Fibroblast of the conjunctiva (primary cell): ENCODE measurements at places on chromosomes 1 and 21.

- DNase-seq: no peak
These were observed 17.3 kb downstream of the PI4KB start for GRCh38 chr1:151309811-151310323.

DNA sequence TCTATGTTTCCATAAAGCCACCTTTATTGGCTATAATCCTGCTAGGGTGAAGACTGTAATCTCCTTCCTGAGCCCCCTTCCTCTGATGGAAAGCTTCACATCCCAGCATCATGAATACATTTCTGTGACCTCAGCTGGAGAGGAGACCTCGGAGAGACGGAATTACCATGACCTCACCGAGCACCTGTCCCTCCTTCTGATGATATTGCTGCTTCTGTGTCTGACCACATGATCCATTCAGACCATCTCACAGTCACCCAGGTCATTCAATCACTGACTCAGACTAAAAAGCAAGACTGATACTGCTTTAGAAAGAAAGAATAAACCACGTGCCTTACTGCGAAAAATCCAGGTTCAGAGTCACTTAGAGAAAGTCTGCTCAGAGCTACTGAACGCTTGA, 8.8 kb downstream of the KCND3 start:
- no peak for DNase-seq

DNA sequence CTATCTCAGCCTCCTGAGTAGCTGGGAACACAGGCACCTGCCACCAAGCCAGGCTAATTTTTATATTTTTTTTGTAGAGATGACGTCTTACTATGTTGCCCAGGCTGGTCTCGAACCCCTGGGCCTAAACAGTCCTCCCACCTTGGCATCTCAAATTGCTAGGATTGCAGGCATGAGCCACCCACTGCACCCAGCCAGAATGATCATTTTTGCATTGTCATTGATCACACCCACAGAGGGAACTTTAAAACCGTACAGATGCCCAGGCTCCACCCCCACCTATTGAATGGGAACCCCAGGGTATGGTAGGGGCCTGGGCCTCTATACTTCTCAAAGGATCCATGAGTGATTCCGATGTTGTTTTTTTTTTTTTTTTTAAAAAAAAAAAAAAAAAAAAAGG, 36.7 kb downstream of the ETNK2 start:
- DNase-seq: no peak

GRCh38 chr1:161117759-161118581, at the start of the genes NIT1 and PFDN2:
Gene NIT1, plus strand, starts transcription at chr1:161118105. Its CDS starts 72 bp downstream, at chr1:161118177.
Gene PFDN2, minus strand, starts transcription at chr1:161118037. Its CDS starts 11 bp downstream, at chr1:161118026.
- DNase-seq: peak; percentile 71

DNA sequence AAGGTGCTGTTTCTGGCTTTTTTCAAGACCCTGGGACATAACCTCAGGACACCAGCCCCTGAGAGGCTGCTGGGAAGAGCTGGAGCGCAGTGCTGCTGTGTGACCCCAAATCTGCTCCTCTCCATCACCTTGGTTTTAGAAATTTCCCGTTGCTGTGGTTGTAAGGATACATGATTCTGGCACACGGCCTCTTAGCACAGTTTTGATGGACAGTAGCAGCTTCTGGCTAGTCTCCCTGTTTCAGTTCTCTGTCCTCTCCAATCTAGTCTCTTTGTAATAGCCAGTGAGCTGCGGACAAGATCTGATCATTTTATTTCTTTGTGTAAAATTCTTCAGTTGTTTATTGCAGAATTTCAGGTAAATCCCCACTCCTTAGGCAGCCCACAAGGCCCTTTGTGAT, 3.1 kb downstream of the CLIC6 start:
- no peak for DNase-seq

GRCh38 chr21:15839026-15839425, 109.2 kb downstream of the USP25 start:
- DNase-seq: no peak

GRCh38 chr21:25637851-25638659, 1.0 kb upstream of the JAM2 start:
- DNase-seq: no peak

GRCh38 chr1:161952607-161953172, 71.0 kb downstream of the OLFML2B start:
- no peak for DNase-seq

GRCh38 chr1:184493987-184494388, 107.2 kb downstream of the C1orf21 start:
- no peak for DNase-seq

DNA sequence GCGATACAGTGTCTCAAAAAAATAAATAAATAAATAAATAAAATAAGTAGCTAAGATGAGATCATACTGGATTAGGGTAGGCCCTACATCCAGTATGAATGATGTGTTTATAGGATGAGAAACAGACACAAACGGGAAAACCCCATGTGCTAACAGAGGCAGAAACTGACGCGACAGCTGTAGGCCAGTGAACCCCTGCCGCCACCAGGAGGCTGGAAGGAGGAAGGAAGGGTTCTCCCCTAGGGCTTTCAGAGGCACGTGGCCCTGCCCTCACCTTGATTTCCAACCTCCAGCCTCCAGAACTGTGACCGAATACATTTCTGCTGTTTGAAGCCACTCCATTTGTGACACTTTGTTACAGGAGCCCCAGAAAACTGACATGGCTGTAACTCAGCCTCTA, 38.5 kb downstream of the CHD5 start:
- no peak for DNase-seq

DNA sequence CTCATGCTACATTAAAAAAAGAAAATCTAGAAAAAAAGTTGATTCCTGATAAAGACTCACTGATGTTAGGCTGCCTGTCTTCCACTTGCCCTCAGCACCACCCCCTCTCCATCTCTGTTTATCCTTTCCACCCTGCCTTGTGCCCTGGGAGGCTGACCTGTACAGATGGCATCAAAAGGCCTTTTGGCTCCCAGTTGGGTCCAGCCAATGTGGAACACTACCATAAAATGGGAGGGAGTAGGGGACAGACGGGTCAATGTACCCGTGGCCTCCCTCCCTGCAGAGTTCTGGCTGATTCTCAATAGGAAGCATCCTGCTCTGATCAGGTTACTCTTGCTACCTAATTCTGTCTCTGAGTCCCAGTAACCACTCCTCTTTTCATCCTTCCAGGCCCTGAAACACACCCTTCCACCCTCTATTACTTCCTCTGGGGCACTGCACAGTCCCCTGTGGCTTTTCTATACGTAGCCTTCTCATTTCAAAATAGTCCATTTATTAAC, 300.0 kb downstream of the HHIPL2 start:
- DNase-seq: no peak

- DNase-seq: no peak
These were observed 42.2 kb upstream of the KCNE1 start for GRCh38 chr21:34554227-34554626.

- DNase-seq: no peak
These were observed 21.0 kb downstream of the CNIH4 start for GRCh38 chr1:224377676-224378006.

DNA sequence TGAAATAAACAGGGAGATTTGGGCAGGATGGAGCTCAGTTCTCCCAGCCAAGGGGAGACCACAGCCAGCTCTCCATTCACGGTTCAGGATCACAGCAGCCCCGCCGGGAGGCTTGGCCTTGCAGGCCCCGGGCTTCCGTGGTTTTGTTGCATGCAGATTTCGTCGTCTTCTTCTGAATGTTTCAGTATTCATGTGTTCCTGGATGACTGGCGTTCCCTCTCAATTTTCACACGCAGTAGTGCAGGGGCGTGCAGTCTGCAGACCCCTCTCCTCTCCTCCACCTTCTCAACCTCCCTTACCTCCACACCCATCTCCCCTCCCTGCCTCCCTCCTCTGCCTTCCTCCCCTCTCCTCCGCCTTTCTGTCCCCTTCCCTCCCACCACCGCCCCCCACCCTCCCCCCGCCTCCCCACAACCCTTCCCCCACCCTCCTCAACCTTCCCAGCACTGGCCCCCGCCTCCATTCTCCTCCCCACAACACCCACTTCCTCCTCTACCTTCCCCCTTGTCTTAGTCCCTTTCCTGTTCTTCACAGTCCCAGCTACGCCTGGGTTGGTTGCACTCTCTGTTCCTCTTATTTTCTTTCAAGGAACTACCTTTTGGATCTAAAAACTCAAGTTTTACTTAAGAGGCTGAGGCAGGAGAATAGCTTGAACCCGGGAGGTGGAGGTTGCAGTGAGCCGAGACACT, 8.4 kb upstream of the SLC19A1 start:
- DNase-seq: no peak

DNA sequence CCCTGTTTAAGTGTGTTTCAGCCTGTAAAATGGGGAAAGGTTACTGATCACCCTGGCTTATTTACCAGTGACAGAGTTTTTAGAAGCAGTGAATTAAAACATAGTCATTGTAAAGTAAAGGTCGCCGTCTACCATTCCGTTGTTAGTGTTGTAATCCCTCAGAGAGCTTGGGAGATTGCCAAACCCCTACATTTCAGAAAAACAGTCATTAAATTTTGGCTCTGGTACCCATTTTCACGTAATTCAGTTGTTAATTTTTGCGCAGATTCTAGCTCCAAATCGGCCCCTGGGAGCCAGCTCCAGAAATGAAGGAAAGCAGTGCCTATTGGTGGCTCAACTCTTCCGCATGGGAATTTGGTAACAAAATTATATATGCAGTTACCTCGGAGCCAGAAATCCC, 127.7 kb upstream of the AJAP1 start:
- DNase-seq: no peak

- DNase-seq: no peak
These were observed 15.4 kb downstream of the RAP1GAP start for GRCh38 chr1:21653744-21654100.

- no peak for DNase-seq
These were observed 25.0 kb downstream of the SDC3 start for GRCh38 chr1:30883389-30884172.

GRCh38 chr1:91851130-91852010, 34.6 kb downstream of the TGFBR3 start:
- DNase-seq: peak; percentile 83

DNA sequence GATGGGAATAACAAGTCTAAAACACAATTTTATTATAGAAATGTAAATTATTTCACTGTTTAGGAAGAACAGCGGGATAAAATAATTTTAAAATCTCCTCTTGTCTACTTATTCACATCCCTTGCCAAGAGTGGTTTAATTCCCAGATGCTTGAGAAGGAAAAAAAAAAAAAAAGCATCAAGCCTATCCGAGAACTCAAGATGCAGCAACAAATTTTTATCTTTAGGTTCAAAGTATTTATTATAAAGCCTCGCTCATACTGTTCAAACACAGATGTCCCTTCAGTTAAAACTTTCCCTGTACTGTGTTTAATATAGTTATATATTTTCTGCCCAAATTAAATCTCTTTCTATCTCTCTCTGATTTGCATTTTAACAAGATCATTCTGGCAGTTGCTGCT, 1615.8 kb downstream of the PLA2G4A start:
- DNase-seq: no peak

GRCh38 chr1:170808216-170808885, 127.0 kb upstream of the MROH9 start:
- no peak for DNase-seq

DNA sequence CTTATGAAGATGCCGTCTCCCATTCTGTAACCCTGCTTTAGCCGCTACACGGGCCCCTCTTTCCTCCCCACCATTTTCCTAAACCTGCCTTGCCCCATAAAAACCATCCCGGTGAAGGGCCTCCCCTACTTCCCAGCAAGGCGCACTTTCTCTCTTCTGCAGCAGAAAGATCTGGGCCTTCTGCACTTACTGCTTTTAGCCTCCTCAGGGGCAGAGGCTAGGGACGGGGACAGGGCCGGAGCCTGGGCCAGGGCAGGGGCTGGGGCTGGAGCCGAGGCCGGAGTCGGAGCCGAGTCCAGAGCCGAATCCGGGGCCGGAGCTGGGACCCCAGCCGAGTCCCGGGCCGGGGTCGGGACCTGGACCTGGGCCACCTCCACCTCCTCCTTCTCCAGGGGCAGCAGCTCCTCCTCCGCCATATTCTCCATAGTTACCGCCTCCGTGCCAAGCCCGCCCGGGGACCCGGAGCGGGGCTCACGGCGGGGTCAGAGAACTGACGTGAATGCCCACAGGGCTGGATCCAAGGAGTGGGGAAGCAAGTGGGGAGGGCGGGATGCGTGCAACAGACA, 382 bp downstream of the TRMT1L start:
- DNase-seq: no peak

GRCh38 chr1:180560200-180560867, 1.6 kb downstream of the OVAAL start:
- no peak for DNase-seq

DNA sequence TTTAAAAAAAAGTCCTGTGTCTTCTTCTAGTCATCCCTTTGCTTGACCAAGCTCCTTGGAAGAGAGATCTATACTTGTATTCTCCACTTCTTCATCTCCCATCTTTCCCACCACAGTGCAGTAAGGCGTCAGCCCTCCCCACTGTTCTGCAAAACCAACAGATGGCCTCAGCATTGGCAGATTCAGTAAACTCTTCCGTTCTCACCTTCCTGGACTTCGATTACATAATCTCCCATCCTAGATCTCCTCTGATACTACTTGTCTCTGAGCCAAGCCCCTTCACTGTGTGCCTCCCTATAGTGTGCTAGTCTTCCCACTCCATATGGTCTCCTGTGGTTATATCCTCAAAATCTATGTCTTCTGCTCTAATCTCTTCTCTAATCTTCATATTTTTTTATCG, 1.6 kb upstream of the COLGALT2 start:
- DNase-seq: no peak

DNA sequence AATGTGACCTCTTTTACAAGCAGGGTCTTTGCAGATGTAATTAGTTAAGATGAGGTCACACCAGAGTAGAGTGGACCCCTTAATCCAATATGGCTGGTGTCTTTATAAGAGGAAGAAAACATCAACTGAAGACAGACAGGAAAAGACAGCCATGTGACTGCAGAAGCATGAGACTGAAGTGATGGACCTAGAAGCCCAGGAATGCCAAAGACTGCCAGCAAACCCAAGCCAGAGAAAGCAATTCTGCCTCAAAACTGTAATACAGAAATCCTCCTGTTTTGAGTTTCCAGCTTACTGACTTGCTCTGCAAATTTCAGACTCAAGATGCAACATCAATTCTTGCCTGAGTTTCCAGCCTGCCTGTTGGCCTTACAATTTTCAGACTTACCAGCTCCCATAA, 17.3 kb downstream of the ENAH start:
- DNase-seq: no peak

DNA sequence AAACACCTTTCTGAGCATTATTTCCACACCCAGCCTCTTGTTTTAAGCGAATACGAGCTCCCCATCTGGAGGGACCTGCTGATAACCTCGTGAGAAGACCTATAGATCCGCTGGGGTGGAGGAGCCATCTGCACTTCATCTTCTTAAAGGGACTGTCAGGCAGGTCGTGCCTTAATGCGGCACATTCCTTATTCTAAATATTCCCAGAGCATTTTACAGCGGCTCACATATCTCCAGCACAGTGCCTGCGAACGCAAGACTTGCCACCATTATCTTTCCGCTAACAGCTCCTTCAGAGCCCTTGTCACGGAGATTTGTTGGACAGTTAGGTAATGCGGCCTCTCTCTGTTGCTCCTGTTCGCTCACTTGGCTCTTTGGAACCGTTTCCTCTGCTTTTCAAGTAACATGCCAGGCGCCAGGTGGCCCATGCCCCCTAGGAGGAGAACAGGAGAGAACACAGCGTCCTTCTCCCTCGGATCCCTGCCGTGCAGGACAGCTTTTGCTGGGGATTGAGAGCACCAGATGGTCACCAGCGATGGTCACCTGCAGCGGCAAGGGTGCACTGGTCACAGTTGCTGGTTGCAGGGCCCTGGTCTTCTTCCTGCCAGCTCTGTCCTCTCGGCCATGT, 162.4 kb downstream of the PGBD5 start:
- DNase-seq: no peak
